Activated T-helper 1 cell treated with anti-CD3 and anti-CD28 coated beads, Interleukin-12 subunit alpha, Interleukin-12 subunit beta, Interleukin-2, Interleukin-4 antibody, amounts not matched to agents 30 ng/mL and 10 ng/mL and 1 ng/mL, durations not matched to agents 14 hours and 24 hours and 36 hours (primary cell): ENCODE measurements at places on chromosomes 12 and 14. TPM values are rescaled to one million over a fixed set of nuclear protein-coding genes. Genes with fewer than 3 reads are reported as not detected.

The AJUBA gene
- total RNA-seq: 1.8 and 2.7 TPM in 2 replicates

- H3K27ac ChIP-seq: no peak overlapping the region
- no peaks in the 10 kb centered on the region for H3K27me3 ChIP-seq
- peaks cover 18% of the 10 kb centered on the region for H3K4me1 ChIP-seq
- H3K4me3 ChIP-seq: no peak overlapping the region
Measured at GRCh38 chr14:68563251-68564131, 229.4 kb downstream of the ZFP36L1 start.

DNA sequence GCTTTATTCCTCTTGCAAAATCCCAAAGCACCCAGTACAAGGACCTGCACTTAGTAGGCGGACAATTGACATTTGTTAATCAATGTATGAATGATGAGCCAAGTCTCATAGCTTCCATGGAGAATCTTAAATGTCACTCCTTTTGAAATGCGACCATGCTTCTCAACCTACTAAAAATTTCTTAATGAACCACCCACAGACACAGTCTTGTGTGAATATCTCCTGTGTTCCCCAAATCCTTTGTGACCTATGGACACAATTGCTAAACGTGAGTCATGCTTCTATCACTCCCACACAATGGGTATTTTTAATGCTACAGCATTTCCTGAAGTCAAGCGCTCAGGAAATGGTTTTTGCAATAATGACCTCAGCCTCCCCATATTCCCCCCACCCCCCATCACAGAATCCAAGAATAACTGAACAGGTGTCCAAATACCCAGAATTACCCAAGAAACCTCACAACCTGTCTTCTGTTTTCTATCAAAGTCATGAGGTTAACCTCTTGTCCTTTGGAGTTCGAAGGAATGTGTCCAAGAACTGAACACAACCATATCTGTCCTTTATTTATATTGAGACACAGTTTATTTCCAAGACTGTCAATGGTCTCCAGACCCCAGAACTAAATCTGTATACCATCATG lies 163.6 kb upstream of the PLEKHG7 start:
- DNase-seq: no peak
- peaks cover 81% of the 10 kb centered on the region for H3K4me1 ChIP-seq
- H3K36me3 ChIP-seq: peaks cover 11% of the 10 kb centered on the region
- H3K27me3 ChIP-seq: no peaks in the 10 kb centered on the region
- H3K4me3 ChIP-seq: peak overlapping the region; percentile 74
- peak overlapping the region; percentile 97 for H3K27ac ChIP-seq

The COX6A1 gene
- total RNA-seq: 352 and 365 TPM in 2 replicates

The MYL6B gene
- total RNA-seq: 58.8 and 67.6 TPM in 2 replicates

GRCh38 chr14:92673601-92674150 lies 74.8 kb downstream of the LGMN start:
- peaks cover 55% of the 10 kb centered on the region for H3K36me3 ChIP-seq
- H3K27ac ChIP-seq: no peak overlapping the region
- DNase-seq: no peak

- no peaks in the 10 kb centered on the region for H3K27me3 ChIP-seq
- peak overlapping the region; percentile 1 for H3K4me3 ChIP-seq
- H3K4me1 ChIP-seq: peaks cover 48% of the 10 kb centered on the region
Measured at GRCh38 chr12:54991991-54992375, 7.4 kb upstream of the TESPA1 start.

DNA sequence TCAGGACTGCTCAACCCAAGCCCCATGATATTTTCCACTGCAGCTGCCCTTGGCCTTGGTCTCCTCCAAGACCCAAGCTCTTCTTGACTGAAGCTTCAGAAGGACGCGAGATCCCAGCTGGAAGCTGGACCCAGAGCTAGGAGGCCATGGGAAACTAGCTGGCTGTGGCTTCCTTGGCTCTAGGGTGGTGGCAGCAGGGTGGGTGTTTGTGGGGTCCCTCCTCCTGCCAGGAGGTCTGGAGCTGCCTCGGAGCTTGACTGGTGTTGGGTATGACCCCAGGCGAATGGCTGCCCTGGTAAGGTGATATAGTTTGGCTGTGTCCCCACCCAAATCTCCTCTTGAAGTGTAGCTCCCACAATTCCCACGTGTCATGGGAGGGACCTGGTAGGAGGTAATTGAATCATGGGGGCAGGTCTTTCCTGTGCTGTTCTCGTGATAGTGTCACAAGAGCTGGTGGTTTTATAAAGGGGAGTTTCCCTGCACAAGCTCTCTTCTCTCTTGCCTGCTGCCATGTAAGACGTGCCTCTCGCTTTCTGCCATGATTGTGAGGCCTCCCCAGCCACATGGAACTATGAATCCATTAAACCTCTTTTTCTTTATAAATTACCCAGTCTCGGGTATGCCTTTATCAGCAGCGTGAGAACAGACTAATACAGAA lies 51.4 kb downstream of the TRPV4 start:
- no peak overlapping the region for H3K4me3 ChIP-seq
- DNase-seq: no peak
- no peaks in the 10 kb centered on the region for H3K36me3 ChIP-seq
- H3K27ac ChIP-seq: no peak overlapping the region
- H3K4me1 ChIP-seq: peaks cover 5% of the 10 kb centered on the region

- DNase-seq: no peak
- H3K4me3 ChIP-seq: no peak overlapping the region
- H3K36me3 ChIP-seq: peaks cover 40% of the 10 kb centered on the region
- no peak overlapping the region for H3K27ac ChIP-seq
- H3K27me3 ChIP-seq: no peaks in the 10 kb centered on the region
Measured at GRCh38 chr12:3680919-3681594, 71.9 kb downstream of the CRACR2A start.

- H3K4me1 ChIP-seq: peaks cover 52% of the 10 kb centered on the region
- peaks cover 37% of the 10 kb centered on the region for H3K36me3 ChIP-seq
- DNase-seq: no peak
- H3K4me3 ChIP-seq: peak overlapping the region; percentile 27
- peak overlapping the region; percentile 53 for H3K27ac ChIP-seq
Measured at GRCh38 chr14:81474148-81474492, 59.5 kb downstream of the SEL1L start.

DNA sequence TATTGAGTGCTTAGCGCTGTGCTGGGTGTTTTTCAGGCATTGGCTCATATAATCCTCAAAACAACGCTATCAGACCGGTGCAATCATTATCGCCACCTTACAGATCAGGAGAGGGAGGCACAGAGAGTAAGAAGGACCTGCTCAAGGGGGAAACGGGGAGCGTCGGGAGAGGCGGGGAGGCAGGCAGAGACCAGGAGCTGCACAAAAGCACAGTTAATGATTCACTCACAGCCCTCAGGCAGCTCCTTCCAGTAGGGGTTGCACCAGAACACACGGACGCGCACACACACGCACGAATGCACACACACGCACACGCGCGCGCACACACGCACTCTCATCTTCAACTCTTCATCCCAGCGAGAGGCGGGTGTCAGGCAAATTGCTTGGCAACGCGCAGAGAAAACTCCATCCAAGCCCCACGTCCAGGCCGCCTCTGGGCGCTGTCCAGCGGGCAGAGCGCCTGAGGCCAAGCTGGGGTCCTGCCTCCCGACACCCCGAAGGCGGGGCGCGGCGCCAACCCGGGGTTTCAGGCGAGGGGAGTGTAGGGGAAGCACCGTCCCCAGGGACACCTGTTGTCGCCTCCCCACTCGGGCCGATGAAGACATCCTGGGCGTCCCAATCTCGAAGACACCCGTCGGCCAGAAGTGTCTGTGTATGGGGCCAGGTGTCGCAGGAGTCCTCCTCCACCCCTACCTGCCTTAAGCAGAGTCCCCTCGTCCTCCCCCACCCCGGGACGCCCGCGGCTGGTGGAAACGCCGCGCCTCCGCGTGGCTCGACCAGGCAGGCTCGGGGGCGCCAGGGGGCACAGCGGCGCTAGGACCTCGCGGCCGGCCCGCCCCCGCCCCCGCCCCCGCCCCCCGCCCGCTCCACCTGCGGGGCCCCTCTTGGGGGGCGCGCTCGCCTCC lies 35.5 kb upstream of the STON2 start:
- peaks cover 66% of the 10 kb centered on the region for H3K27me3 ChIP-seq
- H3K4me3 ChIP-seq: peak overlapping the region; percentile 78
- H3K4me1 ChIP-seq: peaks cover 13% of the 10 kb centered on the region
- no peak for DNase-seq
- H3K27ac ChIP-seq: no peak overlapping the region

- peaks cover 2% of the 10 kb centered on the region for H3K27me3 ChIP-seq
- no peaks in the 10 kb centered on the region for H3K4me1 ChIP-seq
- no peak overlapping the region for H3K4me3 ChIP-seq
- no peak for DNase-seq
Measured at GRCh38 chr12:67742461-67742860, 93.9 kb downstream of the DYRK2 start.

- no peak overlapping the region for H3K27ac ChIP-seq
- H3K4me1 ChIP-seq: no peaks in the 10 kb centered on the region
- no peak for DNase-seq
- no peaks in the 10 kb centered on the region for H3K36me3 ChIP-seq
- H3K4me3 ChIP-seq: no peak overlapping the region
Measured at GRCh38 chr14:87073880-87074570, 919.0 kb downstream of the GALC start.

GRCh38 chr12:45336331-45336730 lies 120.4 kb downstream of the ANO6 start:
- no peak overlapping the region for H3K4me3 ChIP-seq
- peaks cover 8% of the 10 kb centered on the region for H3K36me3 ChIP-seq
- DNase-seq: no peak
- no peak overlapping the region for H3K27ac ChIP-seq

- H3K27ac ChIP-seq: peak overlapping the region; percentile 76
- no peaks in the 10 kb centered on the region for H3K36me3 ChIP-seq
- H3K4me1 ChIP-seq: peaks cover 75% of the 10 kb centered on the region
- H3K27me3 ChIP-seq: no peaks in the 10 kb centered on the region
- DNase-seq: no peak
Measured at GRCh38 chr14:75493592-75494087, 28.6 kb upstream of the BATF start.

The OAS1 gene
- total RNA-seq: 24.2 and 29.2 TPM in 2 replicates

DNA sequence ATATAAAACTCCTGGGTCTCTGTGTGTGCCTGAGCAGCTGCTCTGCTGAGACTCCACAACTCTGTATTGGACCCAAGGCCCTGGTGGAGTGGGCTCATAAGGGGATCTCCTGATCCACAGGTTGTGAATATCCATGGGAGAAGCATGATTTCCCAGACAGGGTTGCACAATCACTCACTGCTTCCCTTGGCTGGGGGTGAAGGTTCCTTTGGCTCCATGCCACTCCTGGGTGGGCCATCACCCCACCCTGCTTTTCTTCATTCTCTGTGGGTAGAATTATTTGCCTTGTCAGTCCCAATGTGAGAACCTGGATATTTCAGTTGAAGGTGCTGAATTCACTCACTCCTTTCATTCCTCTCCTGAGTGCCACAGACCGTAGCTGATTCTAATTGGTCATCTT lies 205.2 kb upstream of the TMEM260 start:
- no peak overlapping the region for H3K4me3 ChIP-seq
- peaks cover 10% of the 10 kb centered on the region for H3K27me3 ChIP-seq
- H3K27ac ChIP-seq: no peak overlapping the region
- peaks cover 2% of the 10 kb centered on the region for H3K36me3 ChIP-seq
- H3K4me1 ChIP-seq: no peaks in the 10 kb centered on the region

The TAS2R42 gene
- not detected in 2 replicates for total RNA-seq

The ZNF891 gene
- total RNA-seq: 2.3 and 2.4 TPM in 2 replicates

The RPL10L gene
- total RNA-seq: not detected in 2 replicates

The JPH4 gene
- 0.05 TPM in 1 of 2 replicates, not detected in the other for total RNA-seq

The TAS2R19 gene
- total RNA-seq: 3.6 and 4.3 TPM in 2 replicates

DNA sequence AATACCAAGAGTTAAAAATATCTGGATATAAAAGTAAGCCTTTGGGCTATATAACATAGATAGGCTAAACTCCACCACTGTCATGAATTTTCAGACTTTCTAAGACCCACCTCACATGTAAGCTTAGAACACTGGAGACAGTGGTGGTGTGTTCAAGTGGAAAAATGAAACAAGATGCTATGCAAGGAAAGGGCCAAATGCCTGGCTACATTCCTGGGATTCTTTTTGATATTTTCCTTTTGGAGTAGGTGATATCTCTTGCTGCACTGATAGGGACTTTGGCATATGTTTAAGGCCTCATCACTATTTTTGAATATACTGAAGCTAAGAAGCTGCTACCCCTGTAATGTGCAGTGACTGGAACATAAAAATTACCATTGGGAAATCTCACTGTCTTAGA lies 341.3 kb downstream of the SLC16A7 start:
- H3K27me3 ChIP-seq: no peaks in the 10 kb centered on the region
- H3K4me1 ChIP-seq: no peaks in the 10 kb centered on the region
- H3K36me3 ChIP-seq: no peaks in the 10 kb centered on the region
- no peak overlapping the region for H3K27ac ChIP-seq

DNA sequence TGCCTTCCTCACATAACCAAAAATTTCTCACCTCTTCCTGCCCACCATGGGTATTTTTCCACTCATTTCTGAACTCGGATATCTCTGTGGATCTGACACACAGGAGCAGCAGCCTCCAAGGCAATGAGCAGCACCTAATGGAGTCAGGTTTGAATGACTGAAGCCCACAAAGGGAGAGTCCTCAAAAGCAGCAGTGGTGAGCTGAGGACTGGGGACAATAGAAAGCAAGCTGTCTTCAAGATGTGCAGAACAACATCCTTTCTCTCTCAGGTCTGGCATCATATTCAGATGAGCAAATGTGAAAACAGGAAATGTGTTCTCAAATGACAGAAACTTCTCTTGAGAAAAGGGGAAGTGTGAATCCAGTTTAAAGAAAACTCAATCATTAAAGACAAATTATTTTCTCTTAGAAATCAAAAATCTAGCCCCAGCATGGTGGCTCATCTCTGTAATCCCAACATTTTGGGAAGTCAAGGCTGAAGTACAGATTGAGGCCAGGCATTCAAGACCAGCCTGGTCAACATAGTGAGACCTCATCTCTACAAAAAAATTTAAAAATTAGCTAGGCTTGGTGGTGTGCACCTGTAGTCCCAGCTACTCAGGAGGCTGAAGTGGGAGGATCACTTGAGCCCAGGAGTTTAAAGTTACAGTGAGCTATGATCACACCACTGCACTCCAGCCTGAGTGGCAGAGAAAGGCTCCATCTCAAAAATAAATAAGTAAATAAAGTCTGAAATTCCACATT lies 54.2 kb downstream of the C12orf42 start:
- peak overlapping the region; percentile 89 for H3K27ac ChIP-seq
- peak; percentile 57 for DNase-seq
- H3K36me3 ChIP-seq: peaks cover 2% of the 10 kb centered on the region
- peak overlapping the region; percentile 73 for H3K4me3 ChIP-seq
- H3K4me1 ChIP-seq: peaks cover 28% of the 10 kb centered on the region
- no peaks in the 10 kb centered on the region for H3K27me3 ChIP-seq
